Iris pigment epithelial cell (primary cell): ENCODE measurements at places on chromosomes 6 and 20.

DNA sequence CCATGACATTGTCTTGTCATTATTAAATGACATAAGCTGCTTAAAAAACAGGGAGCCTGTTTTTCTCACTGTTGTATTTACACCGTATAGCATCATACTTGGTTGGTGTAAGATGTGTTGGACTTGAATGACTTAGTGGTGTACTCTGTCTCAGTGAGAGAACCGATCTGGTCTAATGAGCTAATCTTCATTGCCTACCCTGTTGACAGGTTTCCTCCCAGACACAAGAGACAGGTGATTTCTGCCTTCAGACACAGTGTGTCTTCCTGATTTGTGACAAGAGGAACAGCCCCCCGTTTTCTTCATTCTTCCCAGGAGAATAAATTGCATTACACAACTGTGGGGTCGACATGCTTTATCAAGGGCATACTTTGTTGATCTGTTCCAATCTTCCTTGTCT, 137.2 kb upstream of the ID4 start:
- DNase-seq, result no peak

DNA sequence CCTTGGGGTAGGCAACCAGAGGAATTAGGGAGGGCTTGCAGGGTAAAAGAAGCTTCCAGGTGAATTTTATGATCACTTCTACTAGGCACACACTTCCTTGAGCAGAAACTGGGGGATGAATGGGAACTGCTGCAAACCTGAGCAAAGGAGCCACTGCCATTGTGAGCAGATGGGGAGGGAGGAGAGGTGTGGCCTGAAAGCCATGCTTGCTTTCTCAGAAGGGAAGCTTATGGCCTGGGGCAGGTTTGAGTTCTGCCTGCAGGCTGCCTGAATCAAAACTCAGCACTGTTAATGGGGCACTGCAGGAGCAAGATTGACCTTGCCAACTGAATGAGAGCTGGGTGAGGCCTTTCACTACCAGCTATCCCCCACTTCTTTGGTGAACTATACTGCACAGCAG, 328.1 kb downstream of the NKAIN2 start:
- DNase-seq, result no peak

- DNase-seq, result no peak
Observed at GRCh38 chr6:118939683-118940082, 4.7 kb upstream of the MCM9 start.

DNA sequence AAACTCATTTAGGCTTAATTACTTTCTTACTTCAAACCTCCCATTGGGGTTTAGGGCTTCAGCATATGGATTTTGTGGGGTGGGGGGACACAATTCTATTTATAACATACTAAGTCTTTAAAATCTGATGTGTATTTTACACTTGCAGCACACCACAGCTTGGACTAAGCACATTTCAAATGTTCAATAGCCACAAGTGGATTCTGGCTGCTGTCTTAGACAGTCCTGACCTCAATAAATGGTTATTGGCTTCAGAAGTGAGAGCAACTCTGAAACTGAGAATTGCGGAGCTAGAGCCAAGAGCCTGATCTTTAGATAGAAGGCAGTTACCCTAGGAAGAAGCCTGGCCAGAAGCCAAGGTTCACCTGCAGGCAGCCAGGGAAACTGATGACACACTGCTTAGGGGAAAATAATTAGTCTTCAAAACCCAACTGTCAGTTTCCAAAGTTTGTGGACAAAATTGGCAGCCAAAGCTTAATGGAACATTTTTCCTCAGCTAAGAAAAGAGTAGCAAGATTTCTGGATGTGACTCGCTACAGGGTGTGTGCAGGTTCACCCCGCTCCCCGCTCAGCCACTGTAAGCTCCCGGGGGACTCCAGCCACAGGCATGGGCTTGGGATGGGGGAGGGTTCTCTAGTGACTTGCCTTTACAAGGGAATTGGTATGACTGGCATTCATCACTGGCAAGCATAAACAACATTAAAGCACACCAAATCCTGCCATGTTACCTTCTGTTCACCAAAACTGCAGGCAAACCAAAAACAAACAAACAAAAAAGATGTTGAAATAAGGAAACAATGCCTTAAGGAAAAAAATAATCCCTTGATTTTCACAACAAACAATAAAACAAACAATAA, 219.8 kb downstream of the TFAP2A start:
- DNase-seq, result no peak

- DNase-seq, result peak; percentile 83
Observed at GRCh38 chr6:117449549-117450439, 24.1 kb upstream of the ROS1 start.

- no peak for DNase-seq
Observed at GRCh38 chr6:152098683-152099082, 291.2 kb downstream of the ESR1 start.

DNA sequence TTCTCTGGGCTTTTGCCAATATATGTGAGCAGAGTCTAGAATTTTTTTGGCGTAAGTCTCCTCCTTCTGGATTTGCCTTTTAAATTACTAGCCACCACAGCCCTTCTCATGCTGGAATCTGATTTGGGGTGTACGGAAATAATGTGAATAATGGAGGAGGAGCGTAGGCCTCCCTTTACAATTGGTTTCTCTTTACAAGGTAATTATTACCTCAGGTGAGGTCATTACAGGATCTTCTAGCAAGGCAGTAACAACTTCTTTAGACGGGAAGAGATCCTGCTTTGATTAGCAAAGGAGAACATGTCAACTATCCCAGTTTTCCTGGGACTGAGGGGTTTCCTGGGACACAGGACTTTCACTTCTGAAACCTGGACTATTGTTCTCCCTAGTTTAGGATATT, 8.9 kb downstream of the RWDD2A start:
- no peak for DNase-seq

DNA sequence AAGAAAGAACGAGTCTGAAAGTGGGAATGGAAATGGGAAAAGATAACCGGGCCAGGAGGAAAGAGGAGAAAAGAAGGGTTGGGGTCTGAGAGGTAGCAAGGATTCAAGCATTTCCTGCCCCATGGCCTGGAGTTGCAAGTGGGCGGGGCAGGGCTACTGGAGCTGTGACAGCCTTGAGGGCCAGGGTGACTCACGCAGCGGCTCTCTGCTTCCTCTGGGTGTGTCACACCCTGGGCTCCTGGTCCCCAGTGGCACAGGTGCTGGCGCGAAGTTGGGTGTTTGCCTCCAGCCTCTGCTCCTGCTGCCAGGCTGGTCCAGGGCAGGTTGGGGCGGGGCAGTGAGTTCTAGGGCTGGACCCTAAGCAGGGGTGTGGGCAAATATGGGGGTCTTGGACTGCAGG, 3.3 kb upstream of the ULBP3 start:
- peak; percentile 13 for DNase-seq

DNA sequence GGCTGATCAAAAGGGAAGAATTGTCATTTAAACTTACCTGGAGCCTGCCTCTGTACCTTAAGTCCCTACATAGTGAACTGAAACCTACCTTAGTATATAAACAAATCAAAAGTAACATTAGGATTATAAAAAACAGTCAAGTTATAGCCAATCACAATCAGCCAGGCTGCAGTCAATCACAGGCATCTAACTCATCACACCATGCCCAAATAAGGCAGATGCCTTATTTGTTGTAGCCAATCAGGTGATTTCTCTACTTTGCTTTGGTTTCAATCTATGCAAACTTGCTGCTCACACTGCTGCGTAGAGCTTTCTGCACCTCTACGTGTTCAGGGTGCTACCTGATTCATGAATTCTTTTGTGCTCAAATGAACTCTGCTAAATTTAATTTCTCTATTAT, 18.3 kb upstream of the DEFB113 start:
- DNase-seq, result no peak

DNA sequence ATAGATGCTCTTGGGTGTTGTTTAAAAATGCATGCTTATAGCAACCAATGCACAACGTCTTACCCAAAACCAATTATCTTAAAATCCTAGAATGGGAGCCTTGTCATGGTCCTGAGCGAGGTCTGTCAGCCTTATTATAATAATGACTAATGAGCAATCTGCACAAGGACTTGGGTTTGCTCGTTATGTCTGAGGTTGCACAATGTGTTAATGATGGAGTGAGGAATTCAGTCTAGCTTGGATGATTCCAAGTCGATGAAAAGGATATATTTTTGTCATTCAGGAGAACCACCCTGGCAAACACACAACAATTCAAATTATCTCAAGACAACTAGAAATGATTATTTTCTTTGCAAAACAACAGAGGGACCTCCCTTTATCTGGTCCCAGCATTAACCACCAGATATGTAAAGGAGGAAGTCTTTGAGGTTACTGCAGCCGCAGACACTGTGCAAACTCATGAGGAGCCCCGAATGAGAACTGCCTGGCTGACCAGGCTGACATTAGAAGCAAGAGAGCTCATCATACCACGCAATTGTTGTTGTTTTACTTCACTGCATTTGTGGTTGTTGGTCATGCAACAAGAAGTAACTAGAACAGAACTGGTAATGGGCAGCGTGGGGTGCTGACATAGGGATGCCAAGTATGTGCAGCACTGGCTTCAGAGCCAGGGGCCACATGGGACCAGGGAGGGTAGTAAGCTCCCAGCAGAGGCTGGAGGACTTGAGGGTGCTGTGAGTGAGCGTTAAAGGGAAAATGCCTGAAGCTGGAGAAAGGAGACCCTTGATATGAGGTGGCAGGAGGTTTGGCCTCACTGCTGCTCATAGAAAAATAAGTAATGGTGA, 488.3 kb downstream of the CDH26 start:
- no peak for DNase-seq

- DNase-seq, result no peak
Observed at GRCh38 chr6:100305209-100305869, 159.4 kb downstream of the SIM1 start.

DNA sequence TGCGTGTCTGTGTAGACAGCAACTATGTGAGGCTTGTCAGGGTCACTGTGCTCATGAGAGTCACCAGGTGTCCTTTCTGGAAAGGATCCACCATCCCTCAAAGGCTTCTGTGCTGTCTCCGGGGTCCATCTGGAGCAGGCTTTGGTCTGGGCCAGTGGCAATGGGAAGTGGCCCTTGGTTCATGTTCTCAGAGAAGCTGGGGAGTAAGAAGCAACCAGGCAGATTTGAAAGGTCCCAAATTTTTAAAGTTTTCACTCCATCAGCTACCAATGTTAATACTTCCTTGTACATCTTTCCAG, 68.2 kb downstream of the GCNT2 start:
- DNase-seq, result no peak
